MCF 10A (cell line): ENCODE measurements at places on chromosomes 6 and 20.

DNA sequence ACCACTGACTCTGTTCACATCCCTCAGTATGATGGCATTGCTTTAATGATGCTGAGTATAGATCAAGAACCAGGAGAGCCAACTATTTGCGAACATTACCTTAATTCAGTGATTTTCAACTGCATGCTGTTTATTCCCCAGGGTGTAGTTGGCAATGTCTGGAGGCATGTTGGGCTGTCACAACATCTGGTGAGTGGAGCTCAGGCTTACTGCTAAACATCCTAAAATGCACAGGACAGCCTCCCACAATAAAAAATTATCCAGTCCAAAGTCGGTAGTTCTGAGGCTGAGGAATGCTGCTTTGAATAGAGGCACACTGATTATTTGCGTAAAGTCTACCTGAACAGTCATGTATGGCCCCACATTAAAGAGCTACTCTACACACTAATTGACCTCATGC, 94.8 kb upstream of the OPRM1 start:
- DNase-seq = no peak

GRCh38 chr20:50563133-50563944, 53.2 kb downstream of the PTPN1 start:
- DNase-seq = no peak

DNA sequence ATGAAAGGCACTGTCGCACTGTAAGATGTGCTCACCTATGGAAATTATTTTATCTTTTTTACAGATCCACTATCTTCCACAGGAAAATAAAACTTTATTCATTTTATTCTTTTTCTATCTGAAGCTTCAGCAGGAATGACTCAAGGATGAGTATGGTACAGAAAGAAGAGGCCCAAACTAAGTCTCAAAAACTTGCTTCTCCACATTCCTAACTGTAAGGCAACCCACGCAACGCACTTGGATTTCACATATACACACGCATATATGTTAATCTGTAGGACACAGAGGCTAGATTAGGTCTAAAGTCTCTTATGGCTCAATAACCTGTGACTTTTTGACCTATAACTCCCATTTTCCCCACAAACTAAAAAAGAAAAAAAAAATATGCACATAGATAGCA, 81.9 kb downstream of the RALGAPA2 start:
- DNase-seq = no peak

DNA sequence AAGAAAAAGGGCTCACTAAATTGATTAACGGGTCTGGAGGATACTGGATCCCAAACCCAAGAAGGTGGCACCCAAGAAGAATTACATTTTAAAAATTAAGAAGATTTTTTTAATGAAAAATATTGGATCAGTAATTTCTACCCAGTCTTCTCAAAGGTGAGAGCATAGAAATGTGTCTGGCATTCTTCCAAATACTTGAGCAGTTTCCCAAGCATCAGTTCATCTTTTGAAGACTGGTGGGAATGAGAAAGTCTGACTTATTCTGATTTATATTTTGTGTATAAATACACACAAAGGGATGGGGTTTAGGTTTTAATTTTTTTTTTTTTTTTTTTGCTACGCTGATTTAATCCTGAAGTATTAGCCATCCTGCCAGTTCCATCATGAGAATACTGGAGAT, 3.3 kb downstream of the MGME1 start:
- no peak for DNase-seq

- no peak for DNase-seq
Observed at GRCh38 chr6:1815827-1816452, 206.2 kb downstream of the FOXC1 start.

- DNase-seq = no peak
Observed at GRCh38 chr20:20060234-20060998, 8.1 kb downstream of the CFAP61 start.

- peak; percentile 51 for DNase-seq
Observed at GRCh38 chr6:139369568-139370282, 4.7 kb downstream of the CITED2 start.

GRCh38 chr6:34201455-34202107, 35.1 kb upstream of the HMGA1 start:
- DNase-seq = no peak

DNA sequence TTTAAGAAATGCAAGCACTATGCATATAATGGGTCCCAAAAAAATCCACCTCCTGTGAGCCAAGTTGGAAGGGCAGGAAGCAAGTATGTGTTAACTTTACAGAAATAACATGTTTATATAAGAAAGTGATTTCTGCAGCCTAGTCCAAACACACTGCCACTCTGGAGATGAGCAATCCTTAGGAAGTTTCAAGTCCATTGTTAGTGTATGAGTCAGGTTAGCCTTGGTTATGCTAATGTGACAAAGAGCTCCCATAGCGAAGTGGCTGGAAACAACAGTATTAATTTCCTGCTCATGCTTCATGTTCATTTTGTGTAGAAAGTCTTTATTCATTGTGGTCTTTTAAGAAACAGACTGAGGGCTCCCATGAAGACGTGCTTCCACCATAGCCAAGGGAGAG, 121.4 kb downstream of the TBXT start:
- peak; percentile 86 for DNase-seq

DNA sequence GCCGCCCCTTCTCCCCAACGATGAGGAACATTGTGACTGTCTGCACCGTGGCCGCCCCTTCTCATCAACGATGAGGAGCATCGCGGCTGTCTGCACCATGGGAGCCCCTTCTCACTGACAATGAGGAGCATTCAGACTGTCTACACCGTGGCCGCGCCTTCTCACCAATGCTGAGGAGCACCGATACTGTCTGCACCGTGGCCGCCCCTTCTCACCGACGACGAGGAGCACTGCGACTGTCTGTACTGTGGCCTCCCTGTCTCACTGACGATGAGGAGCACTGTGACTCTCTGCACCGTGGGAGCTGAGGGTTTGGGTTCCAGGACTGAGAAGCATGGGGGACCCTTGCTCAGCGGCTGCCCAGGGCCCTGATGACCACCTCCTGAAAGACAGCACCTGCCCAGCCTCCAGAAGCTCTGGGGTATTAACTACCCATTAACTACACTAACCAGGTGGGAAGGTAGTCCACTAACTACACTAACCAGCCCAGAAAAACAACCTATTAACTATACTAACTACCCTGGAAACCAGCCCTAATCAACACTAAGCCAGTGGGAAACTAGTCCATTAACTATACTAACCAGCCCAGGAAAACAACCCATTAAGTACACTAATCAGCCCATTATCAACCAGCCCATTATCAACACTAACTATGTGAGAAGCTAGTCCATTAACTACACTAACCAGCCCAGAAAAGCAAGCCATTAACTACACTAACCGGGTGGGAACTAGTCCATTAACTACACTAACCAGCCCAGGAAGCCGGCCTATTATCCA, 116.9 kb downstream of the TAF4 start:
- no peak for DNase-seq

DNA sequence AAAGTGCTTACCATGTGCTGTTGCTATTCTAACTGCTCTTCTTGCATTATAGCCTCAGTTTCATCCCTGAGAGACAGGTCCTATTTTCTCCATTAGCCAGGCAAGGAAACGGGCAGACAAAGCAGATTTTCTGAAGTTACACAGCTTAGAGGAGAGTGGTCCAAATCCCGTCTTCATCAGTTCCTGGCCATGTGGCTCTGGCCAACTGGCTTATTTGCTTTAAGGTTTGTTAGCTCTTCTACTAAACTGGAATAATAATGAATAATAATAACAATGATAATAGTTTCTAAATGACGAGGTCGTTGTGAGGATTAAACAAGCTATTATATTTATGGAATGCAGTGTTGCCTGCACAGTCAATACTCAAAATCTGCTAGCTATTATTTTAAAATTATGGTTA, 35.8 kb upstream of the BCAS1 start:
- DNase-seq = no peak

DNA sequence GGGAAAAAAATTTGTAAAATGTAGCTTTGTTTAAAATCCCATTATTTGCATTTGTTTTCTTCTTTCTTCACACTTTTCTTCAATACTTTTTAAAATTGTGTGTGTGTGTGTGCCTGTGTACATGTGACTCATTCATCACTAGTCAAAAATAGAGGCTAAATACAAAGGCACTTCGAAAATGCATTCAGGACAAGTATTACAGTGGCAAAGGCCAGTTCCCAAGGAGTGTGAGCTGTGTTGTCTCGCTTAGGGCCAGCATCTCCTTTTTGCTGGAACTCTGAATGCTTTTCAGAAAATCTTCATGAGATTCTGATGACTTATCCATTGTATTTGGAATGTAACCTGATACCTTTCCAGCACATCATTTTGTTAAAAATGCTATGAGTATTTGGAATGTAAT, 288.5 kb upstream of the CNR1 start:
- peak; percentile 25 for DNase-seq

DNA sequence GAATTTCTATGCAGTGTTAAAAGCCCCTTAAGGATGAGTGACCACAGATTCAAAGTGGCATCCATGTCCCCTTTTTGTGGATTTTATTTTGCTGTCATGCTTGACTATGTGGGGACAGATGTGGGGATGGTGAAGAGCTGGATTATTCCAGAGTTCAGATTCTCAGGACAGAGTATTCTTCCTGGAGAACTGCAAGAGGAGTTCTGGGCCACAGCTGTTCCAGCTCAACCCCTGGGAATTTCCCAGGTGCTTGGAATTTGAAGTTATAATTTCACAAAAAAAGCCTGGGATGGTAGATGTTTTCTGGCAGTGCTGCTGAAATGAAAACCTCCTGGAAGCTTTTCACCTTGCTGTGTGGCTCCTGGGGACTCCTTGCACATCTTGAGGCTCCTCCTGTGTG, 671.8 kb upstream of the MARCKS start:
- no peak for DNase-seq

DNA sequence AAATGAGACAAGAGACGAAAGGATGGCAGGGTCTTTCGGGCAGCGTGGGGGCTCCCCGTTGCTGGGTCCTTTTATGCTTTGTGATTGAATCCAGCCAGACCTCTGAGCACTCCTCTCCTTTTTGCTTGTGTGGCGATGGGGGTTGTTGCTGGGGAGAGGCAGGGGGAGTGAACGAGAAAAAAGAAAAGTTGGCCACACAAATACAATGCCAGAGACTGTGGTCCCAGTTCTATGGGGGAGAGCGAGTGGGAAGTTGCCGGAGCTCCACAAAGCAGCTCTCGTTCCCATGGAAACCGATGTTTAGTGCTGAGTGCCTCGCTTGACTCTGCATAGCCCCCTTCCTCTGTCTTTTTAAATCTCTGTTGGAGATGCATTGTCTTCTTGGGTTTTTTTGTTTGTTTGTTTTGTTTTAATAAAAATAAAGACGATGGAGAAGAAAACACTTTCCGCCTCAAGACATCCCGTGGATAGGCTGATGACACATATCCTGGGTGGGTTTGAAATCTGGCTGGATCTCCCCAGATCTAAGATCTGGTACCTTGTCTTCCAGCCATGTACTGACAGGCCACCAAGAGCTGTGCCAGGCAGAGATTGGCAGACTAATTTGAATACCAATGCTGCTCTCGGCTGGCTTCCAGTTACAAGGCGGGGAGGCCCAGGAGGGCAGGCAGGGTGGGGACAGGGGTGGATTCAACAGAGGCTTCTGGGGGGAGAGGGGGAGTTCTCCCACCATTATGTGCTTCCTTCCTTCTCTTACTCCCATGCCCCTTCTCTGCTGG, 529.3 kb downstream of the QKI start:
- DNase-seq = no peak

GRCh38 chr6:42264162-42264851, 46.6 kb upstream of the MRPS10 start:
- no peak for DNase-seq

DNA sequence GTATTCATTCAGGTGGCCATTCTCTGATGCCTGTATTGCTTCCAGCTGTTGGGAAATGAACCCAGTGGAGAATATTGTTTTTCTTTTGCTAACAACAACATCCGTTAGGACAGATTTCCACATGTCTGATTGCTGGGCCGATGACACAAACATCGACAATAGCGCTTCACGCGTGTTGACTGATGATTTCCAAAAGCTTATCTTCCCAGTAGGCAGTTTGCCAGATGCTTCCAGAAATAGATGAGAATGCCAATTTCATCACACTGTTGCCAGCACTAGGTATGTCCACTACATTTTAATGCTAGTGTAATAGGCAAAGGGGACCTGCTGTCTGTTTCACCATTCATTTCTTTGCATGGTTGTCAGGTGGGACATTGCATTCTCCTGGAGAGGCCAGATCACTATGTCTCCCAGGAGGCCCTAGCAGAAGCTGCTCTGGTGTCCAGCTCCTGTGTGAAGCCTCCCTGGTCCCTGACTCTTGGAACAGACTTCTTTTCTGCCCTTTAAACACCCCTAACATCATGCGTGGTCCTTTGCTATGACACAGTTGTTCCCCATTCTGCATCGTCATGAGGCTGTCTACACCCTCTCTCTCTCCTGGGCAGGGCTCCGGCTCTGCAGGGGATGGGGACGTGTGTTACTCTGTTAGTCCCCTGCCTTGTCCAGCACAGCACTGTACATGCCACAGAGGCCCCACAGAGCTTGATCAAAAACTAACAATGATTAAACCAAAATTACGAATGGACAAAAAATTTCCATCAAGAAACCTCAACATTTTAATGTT, 181.6 kb downstream of the CDH26 start:
- DNase-seq = peak; percentile 56

GRCh38 chr20:1937316-1937976, 42.2 kb downstream of the SIRPA start:
- no peak for DNase-seq

GRCh38 chr6:17268114-17268513, 13.0 kb upstream of the RBM24 start:
- peak; percentile 64 for DNase-seq

DNA sequence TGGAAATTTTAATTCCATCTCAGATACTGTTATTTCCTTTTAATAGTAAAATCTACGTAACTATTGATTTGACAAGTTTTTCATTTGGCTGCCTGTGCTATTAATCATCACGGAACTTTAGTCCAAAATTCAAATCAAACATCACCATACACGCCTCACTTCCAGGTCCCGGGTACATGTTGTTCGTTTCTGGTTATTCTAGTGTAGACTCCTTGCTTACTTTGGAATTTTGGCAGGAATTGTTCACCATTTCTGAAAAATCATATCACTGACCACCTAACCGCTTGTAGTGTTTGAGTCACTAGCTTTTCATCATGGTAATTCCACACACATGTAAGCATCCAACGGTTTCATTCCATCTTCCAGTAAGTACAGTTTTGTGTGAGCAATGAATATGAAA, 98.0 kb upstream of the NHSL1 start:
- no peak for DNase-seq

DNA sequence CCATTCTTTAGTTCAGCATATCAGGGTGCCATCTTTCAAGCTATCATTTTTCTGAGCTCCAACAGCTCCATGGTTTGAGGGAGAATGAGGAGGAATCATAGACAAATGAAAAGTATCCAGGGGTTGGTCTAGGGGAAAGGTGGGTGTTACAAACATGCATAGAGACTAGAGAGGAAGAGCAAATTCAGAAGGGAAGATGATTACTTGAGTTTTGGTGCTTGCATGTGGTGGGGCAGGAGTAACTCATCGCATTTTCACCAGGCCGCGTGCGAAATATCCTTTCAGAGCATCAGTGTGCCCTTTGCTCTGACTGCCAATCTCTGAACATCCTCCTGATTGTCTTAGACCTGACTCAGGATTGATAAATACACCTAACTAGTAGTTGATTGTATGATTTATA, 7.7 kb upstream of the BICRAL start:
- DNase-seq = no peak

DNA sequence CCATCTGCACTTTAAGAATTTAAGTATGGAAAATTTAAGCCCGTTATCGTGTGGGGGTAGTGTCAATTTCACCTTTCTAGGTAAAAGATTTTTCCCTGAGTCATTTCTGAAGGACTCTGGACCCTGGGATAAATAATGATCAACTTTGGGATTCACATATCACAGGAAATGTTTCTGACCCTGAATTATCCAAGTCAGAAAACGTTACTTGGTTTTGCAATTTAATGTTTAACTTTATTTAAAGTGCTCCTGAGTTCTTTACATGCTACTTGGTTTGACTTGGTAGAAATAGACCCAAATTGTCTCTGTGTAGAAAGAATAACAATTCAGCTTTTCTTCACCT, 1.5 kb upstream of the SLC17A3 start:
- no peak for DNase-seq
